ENCODE measurements at places on chromosomes 1 and 21.

DNA sequence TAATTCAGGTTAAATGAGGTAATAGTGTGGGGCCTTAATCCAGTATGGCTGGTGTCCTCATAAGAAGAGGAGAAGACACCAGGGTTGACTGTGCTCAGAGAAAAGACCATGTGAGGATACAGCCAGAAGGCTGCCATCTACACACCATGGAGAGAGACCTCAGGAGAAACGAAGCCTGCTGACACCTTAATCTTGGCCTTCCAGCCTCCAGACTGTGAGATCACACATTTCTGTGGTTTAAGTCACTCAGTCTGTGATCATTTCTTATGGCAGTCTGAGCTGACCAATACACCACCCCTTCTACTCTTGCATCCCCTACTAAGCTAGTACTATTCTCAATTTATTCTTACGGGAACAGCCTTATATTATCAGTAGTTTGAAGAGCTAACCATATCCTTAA is 310.0 kb downstream of the ZP4 start:
- DNase-seq, result no peak

GRCh38 chr1:8351693-8352470 is 34.0 kb downstream of the SLC45A1 start:
- DNase-seq, result peak; percentile 81

- DNase-seq, result no peak
Observed at GRCh38 chr1:226863446-226863845, 7.0 kb upstream of the PSEN2 start.

GRCh38 chr1:172308577-172308976 is 111.9 kb upstream of the C1orf105 start:
- no peak for DNase-seq

- DNase-seq, result peak; percentile 57
Observed at GRCh38 chr1:150150133-150151021, 661 bp downstream of the PLEKHO1 start.

DNA sequence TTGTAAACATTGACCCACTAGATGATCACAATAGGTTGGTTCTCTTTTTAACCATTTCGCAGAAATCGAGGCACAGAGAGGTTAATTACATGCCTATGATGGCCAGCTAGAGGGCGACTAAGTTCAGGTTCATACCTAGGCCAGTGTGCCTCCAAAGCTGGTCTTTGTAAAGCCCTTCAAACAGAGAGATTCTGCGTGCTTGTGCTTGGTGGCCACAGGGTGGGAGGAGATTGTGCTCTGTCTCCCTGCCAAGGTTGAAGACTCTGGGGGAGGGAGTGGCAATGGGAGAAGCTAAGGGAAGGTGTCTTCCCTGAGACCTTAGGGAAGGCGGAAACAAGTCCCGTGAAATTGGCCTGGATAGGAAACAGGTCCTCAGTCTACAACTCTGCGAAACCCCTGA is 59.1 kb upstream of the RBM15 start:
- no peak for DNase-seq

- no peak for DNase-seq
Observed at GRCh38 chr1:3858231-3858981, 1.1 kb downstream of the DFFB start.

DNA sequence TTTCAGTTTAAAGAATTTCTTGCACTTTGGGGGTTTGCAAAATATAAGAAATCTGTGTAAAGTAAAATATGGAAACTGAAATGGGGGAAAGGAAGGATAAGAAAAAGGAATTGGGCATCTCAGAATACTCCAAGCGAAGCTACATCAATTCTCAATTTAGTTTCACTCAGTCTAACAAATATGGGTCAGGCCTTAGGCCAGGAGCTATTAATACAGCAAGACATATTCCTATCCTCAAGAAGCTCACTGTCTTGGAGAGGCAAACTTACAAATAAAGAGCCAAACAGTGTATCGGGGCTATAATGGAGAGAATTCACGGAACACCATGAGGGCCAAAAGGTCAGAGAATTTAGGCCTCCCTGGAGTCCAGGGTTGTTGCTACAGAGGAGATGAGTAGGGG is 43.0 kb upstream of the CCDC190 start:
- DNase-seq, result no peak

DNA sequence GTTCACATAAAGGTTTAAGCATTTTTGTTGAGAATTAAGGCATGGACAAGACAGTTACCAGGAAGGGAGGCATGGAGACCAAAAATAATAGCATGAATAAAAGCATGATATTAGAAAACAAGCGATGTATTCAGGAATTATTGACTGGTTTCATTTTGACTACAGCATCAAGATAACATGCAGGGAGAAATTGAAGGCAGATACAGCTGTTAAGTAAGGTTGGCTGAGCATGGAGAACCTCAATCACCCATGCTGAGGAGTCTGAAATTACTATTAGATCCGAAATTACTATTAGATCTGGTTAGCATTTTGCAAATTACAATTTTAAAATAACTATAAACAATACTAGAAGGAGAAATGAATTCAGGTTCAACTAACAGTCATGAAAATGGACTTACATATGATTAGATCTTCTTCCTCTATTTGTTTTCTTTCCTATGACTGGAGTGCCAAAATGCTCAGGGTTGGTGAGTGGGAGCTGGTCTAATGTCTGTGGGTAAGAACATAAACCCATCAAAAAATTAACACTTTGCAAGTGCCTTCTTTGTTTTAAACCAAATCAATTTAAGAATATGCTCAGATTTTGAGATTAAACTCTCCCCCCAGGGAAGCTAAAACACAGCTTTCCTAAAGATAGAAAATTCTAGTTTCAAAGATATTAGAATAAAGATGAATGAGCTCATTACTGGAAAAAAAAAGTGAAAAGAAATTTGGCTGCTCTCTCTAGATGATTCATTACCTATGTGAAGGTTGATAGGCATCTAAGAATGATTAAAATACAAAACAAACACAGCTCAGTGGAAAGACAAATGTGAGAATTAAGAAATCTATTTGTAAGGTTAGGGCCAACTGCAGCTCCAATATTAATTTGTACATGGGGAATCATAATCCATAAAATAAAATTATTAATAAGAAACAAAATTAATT is 81.7 kb downstream of the ARID4B start:
- no peak for DNase-seq

- DNase-seq, result no peak
Observed at GRCh38 chr1:30976143-30976542, 67.6 kb upstream of the SDC3 start.

- no peak for DNase-seq
Observed at GRCh38 chr1:74223453-74223852, 11.7 kb upstream of the TNNI3K start.

DNA sequence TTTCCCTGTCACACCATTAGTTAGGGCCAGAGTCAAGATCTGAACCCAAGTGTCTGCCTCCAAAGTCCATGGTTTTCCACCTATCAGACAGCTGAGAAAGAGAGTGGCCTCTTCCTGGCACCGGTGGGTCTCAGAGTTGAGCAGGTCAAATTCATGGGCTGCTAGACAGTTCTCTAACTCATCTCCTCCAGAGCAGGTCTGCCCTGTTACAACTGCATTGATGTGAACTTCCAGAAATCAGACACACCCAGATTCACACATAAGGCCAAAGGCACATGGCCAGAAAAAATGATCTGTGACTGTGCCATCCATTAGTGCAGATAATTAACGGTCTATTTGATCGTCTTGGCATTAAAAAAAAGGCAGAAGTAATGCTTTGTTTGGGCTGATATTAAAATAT is 17.5 kb downstream of the SMIM12 start:
- no peak for DNase-seq

- no peak for DNase-seq
Observed at GRCh38 chr1:226425004-226425378, 17.1 kb upstream of the PARP1 start.

GRCh38 chr1:26327956-26328362 is 10.2 kb downstream of the CD52 start:
- DNase-seq, result no peak

- no peak for DNase-seq
Observed at GRCh38 chr1:151718011-151718431, 1.4 kb upstream of the CELF3 start.

DNA sequence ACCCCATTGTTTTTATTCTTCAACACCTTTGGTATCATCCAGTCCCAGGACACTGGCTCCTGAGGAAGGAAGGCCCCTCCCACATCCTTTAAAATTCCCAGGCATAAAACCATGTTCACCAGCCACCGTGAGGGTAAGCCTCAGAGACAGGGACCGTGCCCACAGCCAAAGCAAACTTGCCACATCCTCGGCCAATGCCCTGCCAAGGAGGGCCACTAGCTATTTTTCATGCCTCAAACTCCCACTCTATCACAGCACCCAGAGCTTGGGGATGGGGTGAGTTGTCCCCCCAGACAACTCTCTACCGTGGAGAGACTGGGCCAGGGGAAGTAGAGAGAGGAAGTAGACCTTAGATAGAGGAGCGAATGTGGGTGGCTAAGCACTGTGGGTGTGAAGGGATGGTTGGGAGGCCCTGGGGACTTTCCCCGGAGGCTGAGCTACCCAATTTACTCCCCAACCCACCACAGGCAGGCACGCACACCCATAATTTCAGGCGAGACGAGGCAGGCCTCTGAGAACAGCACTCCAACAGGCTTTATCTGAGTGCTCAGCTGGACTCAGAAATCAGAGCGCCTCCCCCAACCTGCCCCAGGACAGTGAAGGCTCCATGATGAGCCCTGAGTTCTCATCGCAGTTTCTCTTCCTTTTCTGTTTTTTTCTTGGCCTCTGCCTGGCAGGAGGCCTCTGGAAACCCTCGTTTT is 15.9 kb upstream of the BTG2 start:
- DNase-seq, result no peak

- no peak for DNase-seq
Observed at GRCh38 chr1:108896146-108897145, 19.7 kb downstream of the GPSM2 start.

- peak; percentile 47 for DNase-seq
Observed at GRCh38 chr1:216034506-216034905, 388.7 kb downstream of the USH2A start.

DNA sequence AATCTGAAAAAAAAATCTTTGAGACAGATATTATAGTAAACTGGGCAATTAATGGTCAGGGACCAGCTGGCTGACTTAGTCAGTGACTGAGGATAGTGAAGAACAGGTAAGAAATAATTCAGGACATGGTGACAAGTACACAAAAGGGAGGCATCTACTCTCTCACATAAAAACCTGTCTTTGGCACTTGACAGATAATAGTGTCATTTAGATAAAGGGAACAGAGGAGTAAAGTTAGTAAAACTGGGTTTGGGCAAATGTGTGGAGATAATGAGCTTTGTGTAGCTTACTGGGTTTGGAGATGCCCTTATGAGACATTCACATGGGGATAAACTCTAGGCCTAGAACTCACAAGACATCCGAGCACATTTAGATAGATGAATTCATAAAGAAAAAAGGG is 4.0 kb downstream of the SSX2IP start:
- DNase-seq, result no peak

- DNase-seq, result no peak
Observed at GRCh38 chr1:7093297-7093696, 308.0 kb downstream of the CAMTA1 start.

GRCh38 chr1:156497743-156498431 is 2.7 kb downstream of the MEF2D start:
- no peak for DNase-seq

- DNase-seq, result no peak
Observed at GRCh38 chr1:76782809-76783208, 84.5 kb upstream of the ST6GALNAC5 start.

- no peak for DNase-seq
Observed at GRCh38 chr1:240107058-240107684, 15.5 kb downstream of the FMN2 start.

GRCh38 chr1:248849152-248849551 is 9.7 kb downstream of the ZNF692 start:
- DNase-seq, result no peak

- DNase-seq, result no peak
Observed at GRCh38 chr1:163094589-163094988, 25.4 kb downstream of the RGS4 start.

DNA sequence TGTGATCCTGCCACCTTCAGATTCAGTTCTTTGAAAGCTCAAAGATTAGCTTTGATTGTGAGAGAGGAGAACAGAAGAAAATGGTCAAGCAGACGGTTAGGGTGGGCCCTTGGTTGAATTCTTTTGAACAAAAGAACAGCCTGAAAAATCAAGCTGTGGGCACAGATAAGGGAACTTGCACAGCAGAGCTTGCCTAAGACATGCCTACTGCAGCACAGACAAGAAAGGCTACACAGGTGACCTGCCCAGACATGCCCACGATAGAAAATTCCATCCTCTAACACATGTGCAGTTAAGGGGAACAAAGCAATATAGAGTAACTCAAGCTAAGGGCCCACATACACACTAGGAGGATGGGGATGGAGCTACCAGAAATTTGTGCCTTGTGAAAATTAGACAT is 512.5 kb upstream of the LRRC7 start:
- DNase-seq, result no peak

DNA sequence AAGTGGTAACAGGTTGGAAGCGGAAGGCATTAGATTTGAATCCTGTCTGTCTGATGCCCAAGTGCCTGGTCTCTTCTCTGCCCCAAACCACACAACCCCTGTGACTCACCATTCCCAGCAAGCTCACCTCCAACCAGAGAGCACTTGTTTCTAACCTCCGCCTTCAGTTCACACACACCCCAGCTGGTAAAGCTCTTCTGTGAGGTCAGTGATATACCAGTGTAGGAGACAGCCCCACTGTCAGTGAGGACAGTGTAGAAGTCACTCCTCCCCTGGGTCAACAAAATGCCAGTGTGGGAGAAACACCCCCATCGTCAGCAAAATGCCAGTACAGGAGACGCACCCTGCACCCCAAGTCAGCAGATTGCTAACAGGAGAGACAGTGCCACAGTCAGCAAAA is 2.6 kb downstream of the RIMS3 start:
- DNase-seq, result no peak

DNA sequence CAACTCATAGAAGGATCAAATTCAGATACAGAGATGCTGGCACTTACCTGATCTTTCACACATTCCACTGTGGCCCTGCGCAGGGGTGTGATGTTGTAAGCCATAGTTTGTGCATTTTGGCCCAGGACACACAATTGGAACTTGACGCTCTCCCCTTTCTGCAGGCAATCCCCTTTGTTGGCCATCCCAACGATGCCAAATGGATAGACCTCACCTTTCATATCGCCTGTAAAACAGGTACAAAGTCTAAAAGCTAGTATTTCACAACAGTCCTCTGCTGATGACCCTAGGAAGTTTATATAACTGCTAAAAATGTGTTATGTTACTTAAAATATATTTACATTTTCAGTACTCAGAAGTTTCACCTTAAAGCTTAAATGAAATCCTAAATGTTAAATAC is 3.9 kb upstream of the NRAS start:
- no peak for DNase-seq

- DNase-seq, result no peak
Observed at GRCh38 chr1:24860841-24861240, 69.2 kb downstream of the RUNX3 start.

All from WTC11 (cell line).